ENCODE measurements at places on chromosomes 6 and 20.

DNA sequence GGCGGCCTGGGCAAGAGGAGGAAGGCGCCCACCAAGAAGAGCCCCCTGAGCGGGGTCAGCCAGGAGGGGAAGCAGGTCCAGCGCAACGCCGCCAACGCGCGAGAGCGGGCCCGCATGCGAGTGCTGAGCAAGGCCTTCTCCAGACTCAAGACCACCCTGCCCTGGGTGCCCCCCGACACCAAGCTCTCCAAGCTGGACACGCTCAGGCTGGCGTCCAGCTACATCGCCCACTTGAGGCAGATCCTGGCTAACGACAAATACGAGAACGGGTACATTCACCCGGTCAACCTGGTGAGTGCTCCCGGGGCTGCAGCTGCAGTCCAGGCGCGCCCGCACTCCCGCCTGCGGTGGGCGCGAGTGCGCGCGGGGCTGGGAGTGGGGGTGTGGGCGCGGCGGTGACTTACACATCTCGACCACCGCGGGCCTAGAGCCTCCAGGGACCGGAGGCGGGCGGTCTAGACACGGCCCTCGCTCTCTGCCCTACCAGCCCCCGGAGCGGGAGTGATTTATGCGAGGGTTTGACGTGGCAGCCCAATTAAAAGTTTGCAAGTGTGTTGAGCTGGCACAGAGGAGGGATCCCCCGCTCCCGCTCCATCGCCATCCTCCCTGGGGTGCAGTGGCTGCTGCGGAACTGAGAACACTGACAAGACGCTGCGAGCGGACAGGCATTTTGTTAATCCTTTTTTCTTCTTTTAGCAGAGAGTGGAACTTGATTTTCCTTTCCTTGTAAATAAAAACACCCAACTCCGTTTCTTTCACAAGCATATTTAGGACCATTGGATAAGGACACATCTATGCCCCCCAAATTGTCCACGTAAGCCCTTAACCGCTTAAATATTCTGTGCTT, 867 bp downstream of the TCF21 start:
- no peak for DNase-seq

- DNase-seq, result no peak
These were observed 261.1 kb upstream of the RGS17 start for GRCh38 chr6:153392156-153392555.

GRCh38 chr20:40254023-40254772, 434.8 kb downstream of the MAFB start:
- DNase-seq, result no peak

- DNase-seq, result no peak
These were observed 69.5 kb upstream of the LTV1 start for GRCh38 chr6:143773506-143774150.

DNA sequence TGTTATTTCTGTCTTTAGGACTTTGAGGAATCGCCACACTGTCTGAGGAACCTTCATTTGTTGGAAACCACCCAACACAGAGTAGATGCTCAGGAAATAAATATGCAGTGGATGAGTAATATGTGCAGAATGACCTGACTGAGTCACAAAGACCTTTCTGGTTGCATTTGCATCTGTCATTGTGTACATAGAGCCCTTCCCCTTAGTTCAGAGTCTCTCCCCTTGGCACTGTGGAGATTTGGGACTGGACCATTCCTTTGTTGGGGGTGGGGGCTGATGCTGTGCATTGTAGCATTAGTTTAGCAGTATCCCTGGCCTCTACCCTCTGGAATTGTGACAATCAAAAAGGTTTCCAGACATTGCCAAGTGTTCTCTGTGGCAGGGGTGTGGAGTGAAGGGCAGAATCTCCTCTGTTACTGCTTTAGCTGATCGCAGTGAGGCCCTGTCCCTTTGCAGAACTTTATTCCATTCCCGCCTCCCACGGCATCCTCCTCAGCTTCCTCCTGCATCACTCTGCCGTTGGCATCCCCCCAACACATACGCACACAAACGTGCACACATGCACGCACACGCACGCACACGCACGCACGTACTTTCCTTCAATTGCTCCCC, 64.5 kb downstream of the EYA2 start:
- DNase-seq, result no peak

- peak; percentile 63 for DNase-seq
These were observed 717 bp upstream of the ASF1A start for GRCh38 chr6:118893064-118893806.

DNA sequence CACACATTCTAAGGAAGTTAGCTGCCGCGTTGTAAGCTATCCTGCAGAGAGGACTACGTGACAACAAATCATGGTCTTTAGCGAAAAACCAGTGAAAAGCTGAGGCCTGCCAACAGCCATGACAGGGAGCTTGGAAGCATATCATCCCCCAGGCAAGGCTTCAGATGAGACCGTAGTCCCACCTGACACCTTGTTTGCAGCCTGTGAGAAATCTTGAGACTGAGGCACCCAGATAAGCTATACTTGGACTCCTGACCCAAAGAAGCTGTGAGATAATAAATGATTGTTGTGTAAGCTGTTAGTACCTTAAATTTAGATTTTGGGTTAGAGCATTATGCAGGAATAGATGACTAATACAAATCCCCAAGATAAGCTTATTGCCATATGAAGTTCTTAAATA, 45.4 kb upstream of the SENP6 start:
- no peak for DNase-seq

GRCh38 chr20:64279826-64280459, 24.4 kb downstream of the PCMTD2 start:
- DNase-seq, result no peak

GRCh38 chr20:16209357-16209756, 363.9 kb downstream of the KIF16B start:
- DNase-seq, result no peak

DNA sequence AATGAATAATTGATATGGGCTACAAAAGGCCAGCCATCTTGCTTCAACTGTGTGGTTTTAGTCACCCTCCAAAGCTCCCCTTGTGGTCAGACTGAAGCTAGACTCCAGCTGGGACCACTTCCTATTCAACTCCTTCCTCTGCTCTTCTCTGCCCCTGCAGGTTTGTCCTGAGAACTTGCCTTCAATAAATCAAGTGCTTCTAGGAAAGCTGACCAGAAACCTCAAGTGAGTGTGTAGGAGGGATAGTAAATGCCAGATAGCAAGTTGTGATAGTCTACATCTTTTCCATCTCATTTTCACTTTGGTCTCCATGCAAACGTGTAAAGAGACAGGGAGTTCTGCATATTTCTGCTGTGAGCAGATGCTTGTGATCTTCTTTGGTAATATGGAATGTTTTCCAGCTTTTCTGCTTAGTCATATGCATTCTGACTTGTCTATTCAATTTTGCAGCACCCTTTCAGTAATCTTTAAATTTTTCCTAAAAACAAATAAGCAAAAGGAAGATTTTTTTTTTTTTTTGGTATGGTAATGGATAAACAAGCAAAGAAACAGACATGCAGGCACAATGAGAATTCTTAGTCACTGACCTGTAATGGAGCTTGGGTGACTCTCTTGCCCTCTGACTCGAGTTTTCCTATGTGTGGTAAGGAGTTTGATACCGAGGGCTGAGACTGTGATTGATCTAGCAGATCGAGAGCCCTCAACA, 201.3 kb upstream of the BTBD3 start:
- DNase-seq, result no peak

- DNase-seq, result no peak
These were observed 2.5 kb downstream of the PHACTR1 start for GRCh38 chr6:12719017-12719416.

- DNase-seq, result no peak
These were observed 1.9 kb downstream of the SLC22A16 start for GRCh38 chr6:110474500-110474899.

- DNase-seq, result no peak
These were observed 187.6 kb upstream of the SULF2 start for GRCh38 chr20:47972916-47973309.

- DNase-seq, result no peak
These were observed 14.3 kb downstream of the PCMTD2 start for GRCh38 chr20:64269604-64270411.

DNA sequence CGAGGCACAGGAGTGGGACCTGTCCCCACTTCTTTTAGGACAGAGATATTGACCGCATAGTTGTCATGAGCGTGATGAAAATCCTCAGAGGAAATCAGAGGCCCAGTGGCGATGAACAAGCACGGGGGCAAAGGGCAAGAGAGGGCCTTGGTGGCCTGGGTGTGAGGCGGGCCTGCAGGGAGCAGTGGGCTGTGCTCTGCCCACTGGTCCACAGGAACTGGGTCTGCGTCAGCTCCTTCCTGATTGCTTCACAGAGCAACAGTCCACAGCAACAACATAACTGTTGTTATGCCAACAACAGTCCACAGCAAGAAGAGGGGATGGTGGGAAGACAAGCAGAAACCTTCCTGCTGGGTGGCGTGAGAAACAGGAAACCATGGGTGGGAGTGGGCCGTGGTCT, 335.6 kb downstream of the ZFAND3 start:
- DNase-seq, result peak; percentile 45

DNA sequence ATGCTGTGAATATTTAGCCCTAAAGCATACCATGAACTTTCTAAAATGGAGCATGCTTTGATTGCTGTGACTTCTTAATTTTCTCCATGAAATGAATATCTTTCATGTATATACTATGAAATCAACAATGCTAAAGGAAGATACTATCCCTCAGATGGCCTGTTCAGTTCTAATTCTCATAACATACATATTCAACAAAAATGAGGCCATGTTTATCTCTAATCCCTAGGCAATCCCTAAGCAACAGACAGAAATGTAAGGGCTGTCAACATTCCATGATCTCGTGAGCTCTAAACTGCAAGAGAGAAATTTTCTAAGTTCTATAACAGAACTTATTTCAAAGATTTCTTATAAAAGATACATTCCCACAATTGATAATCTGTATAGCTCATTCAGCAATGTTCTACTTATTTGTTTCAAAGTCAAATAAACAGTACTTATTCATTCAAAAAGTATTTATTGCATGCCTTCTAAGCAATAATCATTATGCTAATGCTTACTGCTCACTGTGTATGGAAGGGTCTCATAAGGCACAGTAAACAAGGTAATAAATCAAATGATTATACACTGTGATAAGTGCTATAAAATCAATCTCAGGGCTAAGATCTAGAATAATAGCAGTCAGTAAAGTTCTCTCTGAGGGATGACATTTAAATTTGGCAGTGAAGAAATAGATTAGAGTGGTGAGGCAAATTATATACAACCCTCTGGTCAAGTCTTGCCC, 492.9 kb downstream of the PHF3 start:
- no peak for DNase-seq

GRCh38 chr6:18693881-18694280, 306.7 kb downstream of the RNF144B start:
- DNase-seq, result no peak

- no peak for DNase-seq
These were observed 13.7 kb downstream of the DACT2 start for GRCh38 chr6:168305863-168306262.

DNA sequence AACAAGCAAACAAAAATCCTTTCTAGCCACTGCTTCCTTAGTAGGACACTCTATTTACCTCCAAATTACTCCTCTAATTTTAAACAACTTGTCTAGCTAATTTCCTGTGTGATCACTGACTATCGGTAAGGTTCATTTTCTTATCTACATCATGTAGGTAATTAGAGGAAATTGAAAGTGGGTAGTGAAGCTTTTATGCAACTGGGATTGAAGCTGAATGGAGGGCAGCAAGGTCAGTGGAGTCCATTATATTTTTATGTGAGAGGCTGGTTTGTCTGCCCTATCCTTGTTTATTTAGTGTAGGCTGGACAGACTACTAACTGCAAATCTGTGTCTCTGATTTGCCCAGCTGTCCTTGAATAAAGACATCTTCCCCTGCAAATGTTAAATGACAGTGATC, 88.5 kb upstream of the SIM1 start:
- DNase-seq, result no peak

DNA sequence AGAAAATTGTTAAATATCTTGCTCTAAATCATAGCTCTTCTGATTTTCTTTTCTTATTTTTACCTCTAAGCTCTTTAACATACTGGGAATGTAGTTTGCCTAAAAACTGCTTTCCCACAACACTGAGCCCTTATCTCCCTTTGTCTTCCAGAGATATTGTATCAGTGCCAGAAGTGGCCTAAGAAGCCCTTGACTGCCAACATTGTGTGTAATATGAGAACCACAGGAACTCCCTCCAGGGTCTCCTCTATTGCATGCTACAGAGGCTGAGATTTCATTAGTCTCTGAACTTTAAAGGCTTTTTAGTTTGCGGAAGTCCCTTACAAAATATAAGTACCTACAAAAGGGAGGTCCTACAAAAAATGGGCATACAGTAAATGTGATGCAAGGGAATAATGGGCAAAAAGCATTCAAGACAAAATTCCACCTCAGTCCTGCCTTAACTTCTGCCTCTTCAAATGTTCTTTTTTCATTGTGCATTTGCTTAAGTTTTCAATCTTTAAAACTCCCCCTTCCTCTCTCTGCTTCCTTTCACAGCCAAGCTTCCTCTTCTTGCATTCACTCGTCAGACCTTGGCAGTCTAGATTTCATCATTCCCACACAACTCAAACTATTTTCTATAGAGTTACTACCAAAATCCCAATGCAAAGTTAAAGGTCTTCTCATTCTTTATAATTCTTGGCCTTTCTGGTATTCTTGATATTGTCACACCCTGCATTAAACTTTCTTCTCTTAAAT, 76.5 kb downstream of the ADGRG6 start:
- DNase-seq, result no peak

- DNase-seq, result no peak
These were observed 44.2 kb downstream of the FGD2 start for GRCh38 chr6:37049758-37050044.

GRCh38 chr6:137589067-137589848, 95.1 kb upstream of the OLIG3 start:
- peak; percentile 71 for DNase-seq

- DNase-seq, result no peak
These were observed 131.3 kb downstream of the PLCB4 start for GRCh38 chr20:9200196-9200595.

- no peak for DNase-seq
These were observed 20.1 kb upstream of the FAXC start for GRCh38 chr6:99369533-99369932.

DNA sequence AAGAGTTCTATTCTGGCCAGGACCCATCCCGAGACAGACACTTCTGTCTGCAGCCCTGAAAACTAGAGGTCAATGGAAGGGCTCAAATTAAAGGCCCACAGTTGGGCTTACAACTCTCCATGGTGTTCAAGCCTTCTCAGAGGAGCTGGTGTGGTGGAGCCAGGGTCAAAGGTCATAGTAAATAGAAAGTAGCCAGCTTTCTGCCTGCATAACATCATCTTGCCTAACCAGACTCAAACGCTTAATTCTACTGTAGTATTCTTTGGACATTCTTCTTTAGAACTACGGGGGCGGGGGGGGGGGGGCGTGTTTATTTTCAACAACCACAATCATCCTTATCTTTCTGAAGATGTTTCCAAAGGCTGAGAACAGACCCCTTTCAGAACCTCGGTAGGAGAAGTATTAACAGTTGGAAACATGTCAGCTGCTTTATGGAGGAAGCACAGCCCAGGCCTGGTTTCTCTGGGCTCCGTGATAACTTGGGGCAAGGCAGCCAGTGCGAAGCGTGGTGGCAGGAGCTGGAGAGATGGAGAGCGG, 1.5 kb upstream of the RREB1 start:
- no peak for DNase-seq

All from CD4-positive, alpha-beta T cell treated with Interferon alpha-2 for 1 hour (primary cell).